ENCODE measurements at places on chromosomes 7 and 10.

- no peak for DNase-seq
Measured at GRCh38 chr10:78559661-78560340, 509.0 kb upstream of the ZMIZ1 start.

- no peak for DNase-seq
Measured at GRCh38 chr10:71965623-71966022, 1.4 kb downstream of the CHST3 start.

- DNase-seq, result no peak
Measured at GRCh38 chr7:142420554-142421362, 162.9 kb upstream of the PRSS58 start.

DNA sequence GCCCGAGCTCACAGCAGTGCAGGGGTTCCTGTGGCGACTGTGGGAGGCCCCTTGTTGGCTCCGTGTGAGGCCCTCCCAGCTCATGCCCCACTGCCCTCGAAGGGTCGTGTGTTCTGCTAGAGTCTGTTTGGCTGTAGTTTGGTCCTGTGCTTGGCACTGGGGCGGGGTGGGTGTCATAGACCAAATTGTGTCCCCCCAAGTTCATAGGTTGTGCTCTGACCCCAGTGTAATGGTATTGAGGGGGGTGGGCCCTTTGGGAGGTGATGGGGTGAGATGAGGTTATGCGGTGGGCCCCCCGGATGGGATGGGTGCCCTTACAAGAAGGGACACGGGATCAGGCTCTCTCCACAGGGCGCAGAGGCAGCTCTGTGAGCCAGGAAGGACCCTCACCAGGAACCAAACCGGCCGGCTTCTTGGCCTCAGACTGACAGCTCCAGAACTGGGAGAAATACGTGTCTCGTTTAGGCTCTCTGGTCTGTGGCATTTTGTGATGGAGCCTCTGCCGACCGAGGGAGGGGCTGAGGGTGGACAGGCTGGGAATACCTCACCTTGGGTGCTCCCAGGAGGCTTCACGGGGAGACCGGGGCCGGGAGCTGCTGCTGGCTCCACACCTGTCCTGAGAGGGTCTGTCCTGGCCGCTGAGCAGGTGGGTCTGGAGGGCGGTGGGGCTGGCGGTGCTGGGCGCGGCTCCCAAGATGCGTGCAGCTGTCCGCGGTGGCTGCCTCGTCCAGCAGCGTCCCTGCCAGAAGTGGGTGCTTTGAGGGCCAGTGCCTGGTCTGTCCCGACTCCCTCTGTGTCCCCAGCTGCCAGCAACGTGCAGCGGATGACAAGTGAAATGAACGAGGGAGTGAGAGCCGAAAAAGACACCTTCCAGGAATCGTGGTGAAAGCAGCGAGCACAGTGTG, 89.4 kb downstream of the INPP5A start:
- DNase-seq, result no peak

DNA sequence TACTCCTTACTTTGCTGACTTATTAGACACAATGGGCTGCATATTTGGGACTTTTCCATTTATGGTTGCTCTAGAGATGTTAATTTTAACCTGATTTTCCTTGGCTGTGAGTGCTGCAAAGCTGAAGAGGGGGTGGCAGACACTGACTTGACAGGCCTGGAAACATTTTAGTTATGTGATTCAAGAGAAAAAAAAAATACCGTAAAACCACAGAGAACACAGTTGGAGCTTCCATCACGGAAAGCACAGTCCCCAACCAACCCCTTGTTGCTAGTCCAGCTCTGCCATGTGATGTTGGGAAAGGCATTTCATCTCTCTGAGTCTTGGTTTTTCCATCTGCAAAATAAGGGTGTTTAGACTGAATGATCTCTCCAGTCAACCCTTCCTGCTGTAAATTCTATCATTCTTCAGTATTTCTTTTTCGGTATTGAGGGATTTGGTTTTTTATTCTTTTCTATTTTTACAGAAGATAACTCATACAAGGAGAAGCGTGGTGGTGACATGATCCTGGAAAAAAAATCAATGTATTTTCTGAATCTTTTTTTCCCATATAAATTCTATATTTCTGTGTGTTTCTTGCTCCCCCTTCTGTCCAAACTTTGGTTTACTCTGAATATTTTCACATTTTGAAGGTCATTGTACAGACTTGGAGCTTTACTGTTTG, 246.1 kb downstream of the REEP3 start:
- DNase-seq, result no peak

GRCh38 chr7:27064159-27064558, 31.6 kb downstream of the HOXA1 start:
- DNase-seq, result no peak

DNA sequence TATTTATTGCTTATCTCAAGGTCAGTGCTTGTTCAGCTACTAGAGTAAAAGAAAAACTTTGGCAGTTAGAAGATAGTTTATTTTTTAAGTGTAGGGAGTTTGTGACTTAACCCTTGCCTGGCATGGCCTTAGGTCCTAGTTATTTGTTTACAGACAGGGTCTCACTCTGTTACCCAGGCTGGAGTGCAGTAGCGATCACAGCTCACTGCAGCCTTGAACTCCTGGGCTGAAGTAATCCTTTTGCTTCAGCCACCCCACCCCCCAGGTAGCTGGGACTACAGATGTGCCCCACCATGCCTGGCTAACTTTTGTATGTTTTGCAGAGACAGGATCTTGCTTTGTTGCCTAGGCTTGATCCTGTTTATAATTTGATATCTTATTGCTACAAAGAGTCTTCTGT, 4.2 kb downstream of the ANLN start:
- no peak for DNase-seq

GRCh38 chr10:20596911-20597310, 300.2 kb downstream of the NEBL start:
- no peak for DNase-seq

GRCh38 chr7:92523110-92523509, 5.2 kb downstream of the PEX1 start:
- no peak for DNase-seq

GRCh38 chr10:38032886-38033285, 22.4 kb downstream of the ZNF33A start:
- DNase-seq, result no peak

- DNase-seq, result no peak
Measured at GRCh38 chr7:82539969-82540368, 96.4 kb upstream of the CACNA2D1 start.

GRCh38 chr10:62153191-62153590, 115.5 kb downstream of the RTKN2 start:
- no peak for DNase-seq

DNA sequence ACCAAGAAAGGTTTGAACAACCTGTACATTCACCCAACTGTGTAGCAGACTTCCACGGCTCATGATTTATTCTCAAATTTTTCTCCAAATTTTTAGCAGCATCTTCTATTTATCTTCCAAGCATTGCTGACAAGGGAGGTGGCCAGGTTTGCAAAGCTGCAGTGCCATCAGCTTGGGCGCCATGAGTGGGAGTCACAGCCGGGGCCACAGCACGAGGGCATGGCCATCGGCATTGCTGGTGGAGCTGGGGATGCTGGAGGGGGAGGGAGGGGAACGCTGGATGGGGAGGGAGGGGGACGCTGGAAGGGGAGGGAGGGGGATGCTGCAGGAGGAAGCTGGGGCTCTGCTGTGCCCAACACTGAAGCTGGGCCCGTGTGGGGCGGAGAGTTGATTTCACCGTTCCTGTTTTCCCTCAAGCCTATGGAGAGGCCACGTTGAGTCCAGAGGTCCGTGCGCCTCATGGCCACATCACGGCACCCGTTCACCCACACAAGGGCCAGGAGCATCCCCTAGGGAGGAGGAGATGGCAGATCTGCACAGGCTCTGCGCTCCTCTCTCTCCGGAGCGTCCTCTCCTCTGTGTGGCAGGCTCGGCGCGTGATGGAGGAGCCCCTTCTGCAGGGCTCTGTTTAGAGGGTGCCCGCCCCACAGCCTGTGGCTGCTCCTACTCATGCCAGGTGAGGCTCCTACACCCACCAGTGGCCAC, 520.2 kb downstream of the DNAJB6 start:
- no peak for DNase-seq

DNA sequence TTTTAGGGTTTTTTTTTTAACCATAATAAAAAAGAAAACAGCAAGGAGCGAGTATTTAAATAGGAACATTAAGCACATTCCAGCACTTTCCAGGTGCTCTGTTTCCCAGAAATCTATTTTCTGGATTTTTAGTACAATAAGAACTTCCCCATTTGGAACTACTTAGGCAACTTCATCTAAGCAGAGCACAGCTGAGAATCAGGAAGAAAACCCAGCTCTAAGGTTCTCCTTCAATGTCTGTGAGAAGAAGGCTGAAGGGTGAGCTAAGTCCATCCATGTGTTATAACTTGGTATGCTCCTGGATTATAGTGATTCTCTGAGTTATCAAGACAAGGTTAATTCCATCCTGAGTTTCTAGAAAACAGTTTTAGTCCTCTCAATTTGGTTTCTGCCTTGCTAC, 181.9 kb downstream of the CYP26A1 start:
- no peak for DNase-seq

DNA sequence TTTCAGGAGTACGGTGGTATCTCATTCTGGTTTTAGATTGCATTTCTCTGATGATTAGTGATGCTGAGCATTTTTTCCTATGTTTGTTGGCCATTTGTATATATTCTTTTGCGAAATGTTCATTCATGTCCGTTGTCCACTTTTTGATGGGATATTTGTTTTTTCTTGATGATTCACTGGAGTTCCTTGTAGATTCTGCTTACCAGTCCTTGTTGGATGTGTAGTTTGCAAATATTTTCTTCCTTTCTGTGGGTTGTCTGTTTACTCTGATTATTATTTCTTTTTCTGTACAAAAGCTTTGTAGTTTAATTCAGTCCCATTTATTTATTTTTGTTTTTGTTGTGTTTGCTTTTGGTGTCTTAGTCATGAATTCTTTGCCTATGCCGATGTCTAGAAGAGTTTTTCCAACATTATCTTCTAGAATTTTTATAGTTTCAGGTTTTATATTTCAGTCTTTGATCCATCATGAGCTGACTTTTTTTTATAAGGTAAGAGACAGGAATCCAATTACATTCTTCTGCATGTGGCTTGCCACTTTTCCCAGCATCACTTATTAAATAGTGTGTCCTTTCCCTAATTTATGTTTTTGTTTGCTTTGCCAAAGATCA, 320.5 kb downstream of the MAGI2 start:
- no peak for DNase-seq

DNA sequence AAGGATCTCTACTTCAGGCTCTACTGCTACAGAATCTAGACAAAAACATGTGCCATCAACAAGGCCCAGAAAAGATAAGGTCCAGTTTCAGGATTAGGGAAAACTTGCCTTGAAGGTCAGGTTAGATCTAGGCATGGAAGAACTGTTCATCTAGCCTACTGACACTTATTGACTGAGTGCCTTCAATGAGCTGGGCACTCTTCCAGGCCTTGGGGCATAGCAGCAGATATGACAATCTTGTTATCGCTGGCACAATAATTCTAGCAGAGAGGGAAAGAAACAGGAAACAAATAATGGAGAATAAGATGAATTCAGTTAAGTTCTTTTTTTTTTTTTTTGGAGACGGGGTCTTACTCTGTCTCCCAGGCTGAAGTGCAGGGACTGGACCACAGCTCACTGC, 71.6 kb downstream of the ADCYAP1R1 start:
- no peak for DNase-seq

GRCh38 chr7:135147341-135147898, 452 bp upstream of the TMEM140 start:
- DNase-seq, result no peak

- DNase-seq, result no peak
Measured at GRCh38 chr10:29563420-29564035, 71.2 kb downstream of the SVIL start.

DNA sequence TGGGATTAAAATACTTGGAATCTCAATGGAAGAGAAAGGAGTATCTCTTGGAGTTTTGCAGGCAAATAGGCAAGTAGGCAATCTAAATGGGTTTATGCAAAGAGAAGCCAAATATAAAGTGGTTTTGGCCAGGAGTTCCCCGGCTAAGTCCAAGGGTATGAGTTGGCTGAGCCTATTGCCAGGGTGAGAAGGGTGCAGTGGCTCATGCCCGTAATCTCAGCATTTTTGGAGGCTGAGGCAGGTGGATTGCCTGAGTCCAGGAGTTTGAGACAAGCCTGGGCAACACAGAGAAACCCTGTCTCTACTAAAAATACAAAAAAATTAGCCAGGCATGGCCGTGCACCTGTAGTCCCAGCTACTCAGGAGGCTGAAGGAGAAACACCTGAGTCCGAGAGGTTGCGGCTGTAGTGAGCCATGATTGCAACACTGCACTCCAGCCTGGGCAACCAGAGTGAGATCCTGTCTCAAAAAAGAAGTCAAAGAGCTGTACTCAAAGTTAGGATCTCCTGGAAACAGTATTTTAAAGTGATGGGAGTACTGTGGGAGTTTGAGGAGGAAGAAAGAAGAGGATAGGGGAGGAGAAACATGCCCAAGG, 130.4 kb upstream of the RAB18 start:
- DNase-seq, result no peak

DNA sequence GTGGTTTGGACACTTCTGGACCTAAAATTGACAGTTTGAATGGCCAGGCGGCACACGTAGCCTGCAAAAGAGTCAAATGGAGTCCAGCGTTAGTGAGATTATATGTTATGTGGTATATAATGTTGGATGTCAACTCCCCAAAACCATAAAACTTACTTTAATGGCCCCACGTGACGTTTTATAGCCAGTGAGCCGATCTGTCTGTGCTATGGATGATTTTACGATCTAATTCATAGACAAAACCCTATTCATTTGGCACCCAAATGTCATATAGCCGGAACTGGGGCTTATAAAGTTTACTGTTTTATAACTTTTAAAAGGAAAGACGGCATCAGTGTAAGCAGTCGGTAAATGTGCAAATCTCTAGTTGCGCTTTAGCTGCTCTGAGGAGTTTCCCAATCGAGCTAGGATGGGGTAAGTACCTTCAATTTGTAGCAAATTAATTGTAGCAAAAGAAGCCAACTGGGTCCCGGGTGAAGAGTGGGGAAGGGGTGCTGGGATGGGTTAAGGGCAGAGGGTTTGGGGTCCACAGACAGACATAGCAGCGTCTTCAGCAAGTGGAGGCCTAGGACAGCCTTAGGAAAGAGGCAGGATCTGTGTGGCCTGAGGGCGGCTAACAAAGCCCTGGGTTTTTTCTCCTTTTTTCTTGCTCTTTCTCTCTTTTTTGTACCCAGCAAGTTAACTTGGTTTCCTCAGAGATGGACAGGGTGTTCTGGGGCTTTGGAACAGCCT, 3.2 kb downstream of the HOXA5 start:
- no peak for DNase-seq

GRCh38 chr10:132848951-132849545, 63.1 kb upstream of the NKX6-2 start:
- no peak for DNase-seq
